ENCODE measurements at places on chromosomes 16 and 17.
A peak's percentile ranks its signal among the peaks of the same experiment; 100 is the strongest.

DNA sequence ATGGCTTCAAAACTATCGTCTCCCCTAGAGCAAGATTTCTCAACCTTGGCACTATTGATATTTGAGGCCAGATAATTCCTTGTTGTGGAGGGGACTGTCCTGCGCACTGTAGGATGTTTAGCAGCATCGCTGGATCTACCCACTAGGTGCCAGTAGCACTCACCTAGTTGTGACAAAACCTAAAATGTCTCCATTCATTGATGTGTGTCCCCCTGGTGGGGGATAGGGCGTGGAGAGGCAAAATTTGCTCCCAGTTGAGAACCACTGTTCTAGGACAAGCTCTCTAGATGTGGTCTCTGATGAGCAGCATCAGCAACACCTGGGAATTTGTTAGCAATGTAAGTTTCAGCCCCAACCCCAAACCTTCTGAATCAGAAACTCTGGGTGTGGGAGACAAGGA lies 259.0 kb downstream of the XYLT1 start:
- DNase-seq = peak; percentile 3

- no peak for DNase-seq
Observed at GRCh38 chr17:72095316-72095715, 25.5 kb upstream of the SOX9 start.

DNA sequence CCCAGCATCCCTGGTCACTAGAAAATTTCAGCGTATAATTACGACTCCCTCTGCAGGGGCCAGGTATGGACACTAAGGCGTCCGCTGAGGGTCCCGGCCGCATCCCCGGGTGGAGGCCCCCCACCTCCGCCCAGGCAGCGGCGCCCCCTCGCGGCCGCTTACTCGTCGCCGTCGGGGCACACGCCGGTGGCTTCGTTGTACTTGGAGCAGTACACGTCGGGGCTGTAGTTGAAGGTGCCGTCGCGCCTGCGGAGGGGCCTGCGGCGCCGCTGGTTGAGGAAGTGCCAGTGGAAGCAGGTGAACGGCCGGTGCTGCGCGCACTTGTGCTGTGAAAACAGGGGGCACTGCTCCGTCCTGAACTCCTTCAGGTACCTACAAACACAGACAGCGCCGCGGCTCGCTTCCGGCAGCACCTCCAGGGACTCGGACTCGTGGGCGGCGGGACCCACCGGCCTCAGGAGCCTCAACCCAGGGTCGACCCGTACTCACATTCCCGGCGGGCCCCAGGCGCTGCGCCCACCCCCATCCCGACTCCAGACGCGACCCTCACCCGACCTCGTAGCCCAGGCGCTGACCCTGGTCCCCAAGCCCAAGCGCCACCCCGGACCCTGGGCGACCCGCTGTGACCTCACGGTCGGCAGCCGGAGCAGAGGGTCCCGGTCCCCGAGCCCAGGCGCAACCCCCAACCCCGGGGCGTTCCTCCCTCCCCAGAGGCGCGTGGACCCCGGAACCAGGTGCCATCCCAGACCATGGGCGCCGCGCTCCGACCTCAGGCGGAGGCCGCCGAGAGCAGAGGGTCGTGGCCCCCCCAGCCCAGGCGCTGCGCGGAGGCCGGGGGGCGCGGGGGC lies 596 bp downstream of the UNKL start:
- peak; percentile 44 for DNase-seq

DNA sequence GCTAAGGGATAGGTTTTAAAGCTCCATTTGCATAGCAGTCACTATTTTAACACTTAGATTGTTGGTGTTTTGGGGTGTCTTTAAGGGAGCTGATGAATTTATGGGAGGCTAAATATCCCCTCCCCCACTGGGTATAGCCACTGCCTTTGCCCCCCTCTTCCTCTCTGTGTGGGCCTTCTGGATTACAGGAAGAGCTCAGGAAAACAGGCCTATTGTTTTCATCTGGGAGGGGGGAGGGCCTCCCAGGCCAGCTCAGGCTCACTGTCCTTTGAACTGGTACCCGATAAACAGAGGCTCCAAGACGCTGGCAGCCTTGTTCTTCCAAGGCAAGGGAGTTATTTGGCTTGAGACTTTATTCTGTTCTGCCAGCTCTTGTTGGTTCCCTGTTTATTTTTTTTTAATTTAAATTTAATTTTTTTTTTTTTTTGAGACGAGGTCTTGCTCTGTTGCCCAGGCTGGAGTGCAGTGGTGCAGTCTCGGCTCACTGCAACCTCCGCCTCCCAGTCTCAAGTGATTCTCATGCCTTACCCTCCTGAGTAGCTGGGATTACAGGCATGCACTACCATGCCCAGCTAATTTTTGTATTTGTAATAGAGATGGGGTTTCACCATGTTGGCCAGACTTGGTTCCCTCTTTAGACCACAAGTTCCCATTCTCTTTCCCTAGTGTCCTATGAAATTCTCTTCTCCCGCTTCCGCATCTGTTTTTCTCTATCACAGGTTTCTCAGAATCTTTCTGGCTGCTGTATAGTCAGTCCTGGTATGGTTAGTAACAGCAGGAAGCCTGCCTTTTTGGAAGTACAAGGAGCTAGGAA lies 25.1 kb downstream of the MINK1 start:
- DNase-seq = no peak

DNA sequence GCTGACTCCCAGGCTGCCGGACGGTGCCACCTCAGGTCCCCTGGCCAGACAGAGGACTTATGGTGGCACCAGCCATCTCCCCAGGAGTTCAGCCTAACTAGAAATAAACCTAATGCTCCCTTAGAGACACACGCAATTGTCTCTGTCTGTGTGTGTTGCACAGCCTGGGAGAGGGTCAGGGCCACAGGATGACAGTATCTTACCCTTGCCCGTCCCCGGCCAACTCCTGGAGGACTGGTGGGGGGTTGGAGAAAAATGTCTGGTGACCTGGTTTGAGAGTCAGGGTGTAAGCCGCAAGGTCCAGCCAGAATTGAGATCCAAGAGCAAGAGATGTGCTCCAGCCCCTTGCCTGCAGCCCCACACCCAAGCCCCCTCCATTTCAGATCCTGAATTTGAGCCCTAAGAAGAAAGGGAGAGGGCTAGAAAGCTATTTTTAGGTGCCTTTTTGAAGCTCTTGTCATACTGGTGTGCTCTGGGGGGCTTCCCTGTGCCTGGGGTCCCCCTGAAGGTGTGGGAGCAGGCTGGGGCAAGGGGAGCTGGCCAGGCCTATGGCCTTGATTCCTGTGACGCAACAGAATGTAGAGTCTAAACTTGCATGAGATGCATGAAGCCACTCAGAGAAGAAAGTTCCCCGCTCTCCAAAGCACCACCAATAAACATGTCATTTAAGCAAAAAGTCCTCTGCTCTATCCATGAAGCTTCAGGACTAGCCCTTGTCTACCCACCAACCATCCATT lies 12.9 kb downstream of the ZNF319 start:
- DNase-seq = no peak

GRCh38 chr17:564526-565065 lies 150.0 kb downstream of the VPS53 start:
- DNase-seq = no peak

GRCh38 chr16:20931066-20931600 lies 30.6 kb downstream of the LYRM1 start:
- DNase-seq = no peak

DNA sequence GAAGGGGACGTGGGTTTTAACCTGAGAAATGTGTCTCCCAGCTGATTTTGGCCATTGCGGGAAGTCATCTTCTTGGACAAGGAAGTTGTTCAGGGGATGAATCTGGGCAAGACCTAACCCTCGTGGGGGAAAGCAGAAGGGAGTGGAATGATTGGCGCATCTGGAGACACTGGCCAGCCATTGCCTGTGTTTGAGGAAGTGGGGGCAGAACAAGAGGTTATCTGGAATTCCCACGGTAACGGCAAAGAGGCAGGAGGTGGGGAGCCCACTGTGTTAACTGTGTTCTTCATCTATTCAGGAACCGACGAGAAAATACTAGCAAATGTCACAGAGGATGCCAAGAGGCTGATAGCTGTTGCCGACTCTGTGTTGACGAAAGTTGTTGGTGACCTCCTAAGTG lies 66.9 kb downstream of the RNF213 start:
- no peak for DNase-seq

All from stimulated activated CD4-positive, alpha-beta T cell treated with anti-CD3 and anti-CD28 coated beads, Interleukin-2, amount 100 ng/mL, for 4 hours (primary cell).